ENCODE measurements at places on chromosomes 2 and 18.

DNA sequence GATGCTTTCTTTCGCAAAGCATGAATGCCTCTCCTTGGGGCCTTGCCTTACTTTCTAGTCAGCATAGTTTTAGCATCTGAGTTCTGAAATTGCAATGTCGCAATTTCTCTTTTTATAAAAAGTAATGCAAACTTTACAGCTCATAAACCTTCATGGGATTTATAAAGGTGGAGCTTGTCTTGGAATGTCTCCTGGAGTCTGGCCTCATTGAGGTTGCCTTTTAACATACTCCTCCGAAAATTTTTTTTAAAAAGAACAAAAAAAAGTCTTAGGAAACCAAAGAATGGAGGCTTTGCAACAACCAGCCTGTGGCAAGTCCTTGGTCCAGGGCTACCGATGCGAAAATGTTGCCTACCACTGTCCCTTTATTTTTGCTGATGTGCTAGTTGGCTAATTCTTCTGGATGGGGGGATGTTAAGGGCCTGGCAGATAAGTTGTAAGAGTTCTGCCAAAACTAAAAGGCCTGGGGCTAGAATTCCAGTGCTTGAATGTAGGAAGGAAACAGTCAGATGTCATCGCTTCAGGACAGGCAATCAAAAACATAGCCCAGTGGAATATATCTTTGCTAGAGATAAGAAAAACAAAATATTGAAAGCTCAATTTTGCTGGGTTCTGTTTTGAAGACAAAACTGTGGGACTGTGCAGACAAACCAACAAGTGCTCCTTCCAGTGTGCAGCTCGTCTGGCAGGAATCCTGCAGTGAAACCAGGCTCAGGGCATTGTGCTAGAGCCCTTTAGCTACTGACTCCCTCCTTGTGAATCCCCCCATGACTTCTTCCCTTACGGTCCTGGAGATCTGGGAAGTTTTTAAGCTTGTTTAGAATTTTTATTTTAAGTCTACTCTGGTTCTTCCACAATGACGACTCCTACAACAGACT is 213.0 kb downstream of the PIEZO2 start:
- DNase-seq, result no peak

- DNase-seq, result no peak
These were observed 23.0 kb downstream of the DBI start for GRCh38 chr2:119389615-119390306.

DNA sequence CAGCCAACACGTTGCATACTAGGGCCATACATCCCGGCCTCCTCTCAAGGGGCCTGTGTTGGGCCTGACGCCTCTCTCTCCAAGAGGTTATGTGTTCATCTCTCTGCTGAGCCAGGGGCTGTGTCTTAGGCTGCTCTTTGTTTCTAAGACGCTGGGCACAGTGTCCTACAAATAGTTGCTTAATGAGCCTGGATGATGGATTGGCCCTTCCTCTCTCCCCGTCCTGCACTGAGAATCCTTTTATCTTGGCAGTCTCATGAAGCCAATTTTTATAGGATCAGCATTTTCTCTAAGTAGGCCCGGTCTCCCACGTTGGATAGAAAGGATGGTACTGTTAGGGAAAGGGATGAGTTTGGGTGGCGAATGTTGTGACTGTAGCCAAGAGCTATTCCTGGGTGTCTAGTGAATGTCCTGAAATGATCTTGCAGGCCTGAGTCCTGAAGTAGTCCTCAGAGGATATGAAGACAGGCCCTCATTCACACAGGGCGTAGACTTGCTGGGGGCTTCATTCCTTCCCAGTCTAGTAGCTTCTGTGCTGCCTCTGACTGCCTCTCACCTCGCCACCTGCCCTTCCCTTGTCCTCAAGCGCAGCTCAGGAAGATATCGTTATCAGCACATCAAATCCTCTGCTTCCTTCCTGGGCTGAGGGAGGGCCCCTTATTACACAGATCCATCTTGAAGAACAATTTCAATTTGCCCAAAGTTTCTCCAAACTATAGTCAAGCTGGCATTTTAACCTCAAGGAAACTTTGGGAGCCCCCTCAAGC is 8.8 kb downstream of the LBH start:
- no peak for DNase-seq

GRCh38 chr18:66193938-66194337 is 410.0 kb downstream of the CDH19 start:
- no peak for DNase-seq

DNA sequence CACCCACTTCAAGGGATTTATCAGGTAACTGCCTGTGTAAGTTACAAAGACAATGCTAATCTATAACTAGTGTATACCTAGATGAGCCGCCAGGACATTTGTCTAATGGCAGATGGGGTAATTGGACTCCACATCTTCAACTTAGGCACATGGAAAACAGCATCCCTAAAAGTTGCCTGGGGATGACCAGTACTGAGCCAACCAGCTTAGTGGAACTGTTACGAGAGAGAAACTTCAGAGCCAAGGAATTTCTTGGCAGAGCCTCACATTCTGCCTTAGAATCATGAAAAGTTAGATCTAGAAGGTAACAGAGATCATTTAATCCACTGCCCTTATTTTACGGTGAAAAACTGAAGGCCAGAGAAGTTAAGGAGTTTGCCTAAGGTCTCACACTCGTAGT is 15.5 kb upstream of the CLASP1 start:
- no peak for DNase-seq

- DNase-seq, result peak; percentile 8
These were observed 46.9 kb downstream of the SLC66A2 start for GRCh38 chr18:79904357-79905147.

DNA sequence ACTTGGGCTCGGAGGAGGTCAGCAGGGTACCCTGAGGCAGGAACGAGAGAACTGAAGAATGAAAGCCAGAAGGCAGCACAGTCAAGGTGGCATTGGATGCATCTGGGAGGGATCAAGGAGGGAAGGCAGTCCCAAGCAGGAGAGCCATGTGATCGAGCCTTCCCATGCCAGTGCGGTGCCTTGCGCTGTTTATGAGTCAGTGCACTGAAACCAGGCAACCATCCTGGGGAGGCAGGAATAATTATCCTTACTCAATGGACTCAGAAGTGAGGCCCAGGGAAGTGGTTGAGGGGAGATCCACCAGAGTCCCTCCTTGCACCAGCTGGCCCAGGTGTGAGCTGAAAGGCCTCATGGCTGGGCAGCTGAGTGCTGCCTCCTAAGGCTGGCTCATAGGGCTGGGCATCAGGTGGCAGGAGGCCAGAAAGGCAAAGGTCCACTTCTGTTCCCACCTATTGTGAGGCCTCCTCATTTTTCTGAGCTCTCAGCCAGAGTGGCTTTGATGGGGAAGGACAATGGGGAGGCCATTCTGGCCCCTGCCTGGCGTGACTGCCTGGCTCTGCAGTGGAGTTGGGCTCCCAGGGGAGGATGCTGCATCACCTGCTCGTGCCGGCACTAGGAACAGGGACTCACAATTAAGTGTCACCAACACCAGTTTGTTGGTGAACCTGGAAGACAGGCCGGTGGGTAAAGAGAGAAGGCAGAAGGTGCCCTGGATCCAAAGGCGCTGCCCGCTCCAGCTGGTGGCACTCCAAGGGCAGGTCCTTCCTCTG is 82.3 kb downstream of the TFCP2L1 start:
- no peak for DNase-seq

DNA sequence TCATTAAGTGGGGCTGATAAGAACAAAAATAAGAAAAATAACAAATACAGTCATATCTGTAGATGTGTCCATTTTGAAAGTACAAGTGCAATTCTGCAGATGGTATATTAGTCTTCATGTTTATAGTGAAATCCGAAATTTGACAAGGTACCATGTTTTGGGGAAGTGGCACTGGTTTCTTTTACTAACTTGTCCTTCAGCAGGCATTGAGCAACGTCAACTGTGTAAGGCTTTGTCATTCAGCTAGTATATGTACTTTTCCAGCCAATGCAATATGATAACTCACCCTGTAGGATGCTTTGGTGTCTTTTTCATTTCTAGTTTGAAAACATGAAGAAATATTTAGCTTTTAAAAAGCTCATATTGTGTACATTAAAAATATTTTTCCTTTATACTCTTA is 139.9 kb downstream of the MCFD2 start:
- DNase-seq, result no peak

DNA sequence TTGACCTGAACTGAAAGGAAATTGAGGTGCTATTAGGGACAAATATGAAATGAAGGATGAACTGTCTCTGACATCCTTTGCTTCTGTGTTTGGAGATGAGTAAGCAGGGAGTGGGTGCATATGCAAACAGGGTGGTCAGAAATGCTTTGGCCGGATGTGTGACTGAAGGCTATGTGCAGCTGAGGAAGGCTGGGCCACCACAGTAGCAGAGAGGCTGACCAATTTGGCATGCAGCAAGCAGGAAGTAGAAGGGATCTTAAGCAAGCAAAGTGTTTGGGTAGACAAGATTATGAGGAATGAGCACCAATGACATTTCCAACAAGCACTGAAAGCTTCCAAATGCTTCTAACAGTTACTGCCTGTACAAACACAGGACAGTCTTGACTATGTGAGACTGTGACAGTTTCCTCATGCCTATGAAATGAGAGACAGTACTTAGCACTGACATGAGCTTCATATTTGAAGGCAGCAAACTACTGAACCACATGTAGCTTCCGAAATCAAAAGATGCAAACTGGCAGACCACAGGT is 3.3 kb upstream of the ACTR3 start:
- peak; percentile 53 for DNase-seq

DNA sequence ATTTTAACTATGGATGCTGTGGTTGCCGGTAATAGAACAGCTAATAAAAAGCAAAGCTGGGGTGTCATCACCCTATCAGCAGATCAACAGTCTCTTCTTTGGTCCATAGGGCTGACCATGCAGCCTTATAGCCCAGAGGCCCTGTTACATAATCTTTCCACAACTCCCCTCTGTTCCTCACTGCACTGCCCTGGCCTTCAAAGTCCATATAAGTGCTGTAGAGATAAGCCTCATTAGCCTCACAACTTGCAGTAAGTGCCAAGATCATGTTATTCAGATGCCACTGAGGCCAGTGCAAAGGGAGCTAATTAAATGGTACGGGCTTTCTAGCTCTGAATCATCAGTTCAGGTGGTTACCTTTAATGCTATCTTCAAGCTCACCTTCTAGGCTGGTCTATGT is 89.7 kb upstream of the CXCR4 start:
- DNase-seq, result no peak

- no peak for DNase-seq
These were observed 99.7 kb downstream of the EIPR1 start for GRCh38 chr2:3277748-3278520.

DNA sequence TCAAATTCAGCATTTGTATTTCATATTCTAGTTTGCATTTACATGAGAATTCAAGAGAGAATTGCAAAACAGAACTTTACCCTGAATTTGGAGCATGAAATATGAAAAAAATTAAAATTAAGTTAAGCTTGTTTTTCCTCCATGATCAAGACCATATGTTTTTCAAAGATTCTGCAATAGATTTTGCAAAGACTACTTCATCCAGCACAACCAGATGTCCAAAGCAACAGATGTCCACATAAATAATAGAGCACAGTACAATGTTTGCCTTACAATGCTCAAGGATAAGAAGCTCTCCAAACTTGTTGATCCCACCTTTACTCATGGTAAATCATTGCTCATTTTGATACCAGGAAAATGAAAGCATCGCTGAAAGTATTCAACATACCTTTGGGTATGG is 25.6 kb downstream of the FAP start:
- DNase-seq, result no peak

GRCh38 chr2:47063538-47063930 is 91.6 kb downstream of the STPG4 start:
- DNase-seq, result no peak

GRCh38 chr2:207231967-207232366 is 66.2 kb upstream of the KLF7 start:
- no peak for DNase-seq

GRCh38 chr2:55003706-55004639 is 46.3 kb downstream of the RTN4 start:
- DNase-seq, result no peak

GRCh38 chr18:25434745-25435144 is 82.8 kb upstream of the ZNF521 start:
- no peak for DNase-seq

DNA sequence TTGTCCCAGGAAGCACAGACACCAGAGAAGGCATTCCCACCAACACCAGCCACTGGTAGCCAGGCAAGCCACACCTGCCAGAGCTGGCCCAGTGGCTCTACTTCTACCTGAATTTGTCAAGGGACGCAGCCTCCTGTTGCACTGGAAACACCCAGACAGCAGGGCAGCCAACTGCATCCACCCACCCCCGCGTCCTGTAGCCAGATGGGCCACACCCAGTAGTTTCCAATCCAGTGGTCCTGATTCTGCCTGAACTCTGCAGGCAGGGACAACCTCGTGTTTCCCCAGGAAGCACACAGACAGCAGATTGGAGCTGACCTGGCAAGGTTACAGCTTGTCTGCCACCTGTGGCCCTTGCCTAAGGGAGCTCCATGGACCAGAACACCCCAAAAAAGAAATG is 18.2 kb downstream of the PFN4 start:
- no peak for DNase-seq

GRCh38 chr2:127695491-127696472 is 5.5 kb upstream of the SFT2D3 start:
- no peak for DNase-seq

DNA sequence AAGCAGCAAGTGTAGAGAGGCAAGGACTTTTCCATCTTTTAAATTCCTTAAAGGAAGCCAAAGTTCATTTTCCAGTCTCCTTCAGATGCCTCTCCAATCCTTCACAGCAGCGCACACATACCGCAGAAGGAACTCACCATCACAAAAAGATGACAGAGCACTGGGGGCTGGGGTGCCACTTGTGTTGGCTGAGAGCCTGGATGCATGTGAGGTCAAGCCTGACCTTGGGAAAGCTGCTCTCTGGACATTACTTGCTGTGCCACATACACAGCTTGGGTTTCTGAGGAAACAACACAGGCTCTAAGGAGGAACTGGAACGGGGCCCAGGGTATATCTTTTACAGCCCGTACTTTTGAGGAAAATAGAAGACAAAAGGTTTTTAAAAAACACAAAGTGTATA is 364.3 kb upstream of the MEX3C start:
- no peak for DNase-seq

DNA sequence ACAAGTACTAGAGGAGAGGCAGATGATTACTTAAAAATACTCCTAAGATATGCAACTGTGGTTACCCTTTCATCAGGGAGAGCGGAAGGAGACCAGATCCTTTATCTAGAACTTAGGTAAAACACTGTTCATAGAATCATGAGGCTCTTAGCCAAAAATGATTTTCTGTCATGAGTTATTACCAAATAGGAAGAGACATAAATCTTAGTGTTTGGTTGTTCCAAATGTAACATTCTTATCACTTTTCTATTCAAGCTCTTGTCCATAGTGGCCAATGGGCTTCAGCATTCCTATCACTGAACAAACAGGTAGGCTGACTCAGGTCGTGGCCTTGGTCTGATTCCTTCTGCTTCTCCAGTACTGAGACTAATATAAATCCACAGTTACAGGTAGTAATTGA is 38.5 kb downstream of the RPRD1A start:
- no peak for DNase-seq

GRCh38 chr18:23992089-23992940 is 22.2 kb upstream of the TTC39C start:
- DNase-seq, result no peak

- DNase-seq, result no peak
These were observed 16.1 kb downstream of the MTX2 start for GRCh38 chr2:176285321-176285720.

All from GM12891 (cell line).